Colonic mucosa (tissue), 4 donors: ENCODE measurements at places on chromosomes 2 and 18. TPM values are rescaled to one million over a fixed set of nuclear protein-coding genes. Genes with fewer than 3 reads are reported as not detected.

Gene CELF4
- total RNA-seq, result 1.4 TPM

DNA sequence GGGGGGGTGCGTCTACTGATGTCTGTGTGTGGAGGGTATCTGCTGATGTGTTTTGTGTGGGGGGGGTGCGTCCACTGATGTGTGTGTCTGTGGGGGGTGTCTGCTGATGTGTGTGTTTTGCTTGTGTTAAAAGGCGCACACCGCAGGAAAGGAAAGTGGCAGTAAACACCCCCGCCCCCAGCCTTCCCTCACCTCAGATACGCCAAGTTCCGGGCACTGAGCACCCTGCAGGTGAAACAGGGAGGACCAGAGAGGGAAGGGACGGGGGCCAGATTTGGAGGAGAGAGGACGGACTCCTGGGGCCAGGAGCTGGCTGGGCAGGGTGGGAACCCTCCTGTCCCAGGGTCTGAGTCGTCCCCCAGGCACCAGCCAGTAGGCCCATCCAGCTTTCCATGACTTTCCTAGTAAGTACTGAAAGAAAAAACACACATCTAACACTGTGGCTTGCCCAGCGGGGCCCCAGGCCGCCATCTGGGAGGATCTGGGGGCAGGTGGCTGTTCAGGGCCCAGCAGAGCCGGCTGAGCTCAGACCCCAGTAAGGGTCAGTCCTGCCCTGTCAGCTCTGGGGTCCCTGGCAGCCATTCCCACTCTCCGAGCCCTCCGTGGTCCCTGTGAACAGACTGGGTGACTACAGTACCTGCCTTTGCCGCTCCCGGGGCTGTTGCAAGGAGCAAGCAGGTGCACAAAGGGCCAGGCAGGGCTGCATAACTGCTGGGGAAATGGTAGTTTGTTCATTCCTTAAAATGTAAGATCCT is 126.9 kb downstream of the NFATC1 start:
- peak; percentile 32 for DNase-seq

GRCh38 chr2:3447789-3448317 is 68.4 kb downstream of the TRAPPC12 start:
- no peak for DNase-seq

Gene HAAO
- 17.8 TPM for total RNA-seq

DNA sequence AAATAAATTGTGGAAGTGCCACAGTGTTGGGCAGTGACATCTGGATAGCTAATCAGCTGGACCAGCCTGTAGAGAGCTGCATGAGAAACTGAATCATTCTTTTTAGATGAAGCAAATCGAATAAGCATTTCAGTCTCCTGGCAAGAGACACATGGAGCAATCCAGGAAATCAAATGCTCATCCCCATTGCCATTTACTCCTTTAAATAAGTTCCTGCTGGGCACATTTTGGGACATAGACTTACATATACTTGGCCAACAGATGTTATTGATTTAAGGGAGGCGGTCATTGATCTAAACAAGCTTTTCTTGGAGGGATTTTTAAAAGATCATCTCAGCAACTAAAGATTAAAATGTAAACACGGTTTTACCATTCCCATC is 307.1 kb downstream of the STK39 start:
- DNase-seq, result no peak

DNA sequence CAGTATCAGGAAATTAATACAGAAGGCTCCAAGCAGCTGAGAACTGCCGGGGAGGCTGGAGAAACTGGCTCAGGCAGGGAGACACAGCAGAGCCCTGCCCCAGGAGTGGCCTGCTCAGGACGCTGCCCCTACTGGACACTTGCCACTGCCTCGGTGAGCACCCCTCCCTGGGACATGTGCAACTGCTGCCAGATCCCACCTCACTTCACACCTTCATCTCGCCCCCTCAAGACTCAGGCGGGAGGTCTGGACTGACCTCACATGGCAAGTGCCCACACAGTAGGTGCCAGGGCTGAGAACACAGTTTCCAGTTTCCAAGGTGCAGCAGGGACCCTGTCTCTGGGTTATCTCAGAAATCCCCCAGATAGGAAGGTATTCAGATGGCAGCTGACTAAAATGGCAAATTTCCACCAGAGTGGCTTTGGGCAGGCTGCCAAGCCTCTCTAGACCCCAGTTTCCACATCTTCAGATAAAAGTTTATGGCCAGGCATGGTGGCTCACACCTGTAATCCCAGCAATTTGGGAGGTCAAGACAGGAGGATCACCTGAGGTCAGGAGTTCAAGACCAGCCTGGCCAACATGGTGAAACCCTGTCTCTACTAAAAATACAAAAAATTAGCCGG is 33.7 kb upstream of the LBH start:
- DNase-seq, result no peak

Gene MOCOS
- total RNA-seq, result 10.0 TPM

GRCh38 chr2:162538967-162539366 is 195.0 kb downstream of the GCA start:
- DNase-seq, result no peak

Gene ALLC
- not detected for total RNA-seq

- no peak for DNase-seq
Observed at GRCh38 chr2:73034661-73035375, 36.7 kb downstream of the SFXN5 start.

- DNase-seq, result no peak
Observed at GRCh38 chr18:46761059-46761769, 4.4 kb upstream of the ST8SIA5 start.

Gene EFHD1
- total RNA-seq, result 1.4 TPM

Gene ERFE
- not detected for total RNA-seq

DNA sequence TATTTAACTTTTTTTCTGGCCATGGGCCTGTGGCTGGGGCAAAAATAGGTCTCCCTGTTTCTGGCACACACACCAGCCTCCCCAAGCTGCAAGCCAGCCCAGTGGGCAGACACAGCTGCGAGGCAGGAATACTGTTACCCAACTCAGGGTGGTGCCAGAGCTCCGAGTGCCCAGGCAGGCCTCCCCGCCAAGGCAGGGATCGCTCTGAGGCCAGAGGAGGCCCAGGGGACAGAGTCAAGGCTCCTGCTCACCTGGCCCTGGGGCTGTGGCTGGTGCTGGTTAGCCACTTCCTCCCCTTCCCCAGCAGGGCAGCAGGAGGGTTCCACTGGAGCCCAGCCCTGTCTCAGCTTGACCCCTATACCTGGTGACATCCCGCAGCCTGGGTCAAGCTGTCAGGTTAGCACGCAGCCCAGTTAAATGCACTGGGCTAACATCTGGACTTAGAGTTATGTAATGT is 67.1 kb upstream of the EPAS1 start:
- DNase-seq, result peak; percentile 22

DNA sequence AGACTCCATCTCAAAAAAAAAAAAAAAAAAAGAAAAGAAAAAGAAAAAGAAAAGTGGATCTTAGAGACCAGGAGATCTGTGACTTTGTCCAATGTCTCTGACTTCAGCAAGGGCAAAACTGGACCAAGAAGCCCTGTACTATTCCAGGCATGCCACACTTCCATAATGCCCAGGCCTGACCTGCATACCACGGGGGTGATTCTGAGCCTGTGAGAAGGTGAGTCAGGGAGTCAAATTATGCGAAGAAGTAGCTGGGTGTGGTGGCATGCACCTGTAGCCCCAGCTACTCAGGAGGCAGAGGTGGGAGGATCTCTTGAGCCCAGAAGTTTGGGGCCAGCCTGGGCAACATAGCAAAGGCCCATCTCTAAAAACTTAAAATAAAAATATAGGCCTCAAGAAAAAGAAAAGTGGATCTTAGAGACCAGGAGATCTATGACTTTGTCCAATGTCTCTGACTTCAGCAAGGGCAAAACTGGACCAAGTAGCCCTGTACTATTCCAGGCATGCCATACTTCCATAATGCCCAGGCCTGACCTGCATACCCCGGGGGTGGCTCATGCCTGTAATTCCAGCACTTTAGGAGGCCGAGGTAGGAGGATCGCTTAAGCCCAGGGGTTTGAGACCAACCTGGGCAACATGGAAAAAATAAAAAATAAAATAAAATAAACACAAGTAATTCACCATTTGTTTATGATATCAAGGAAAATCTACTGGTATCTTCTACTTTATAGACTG is 12.2 kb upstream of the PUM2 start:
- DNase-seq, result no peak

- DNase-seq, result no peak
Observed at GRCh38 chr2:51401546-51401945, 369.6 kb upstream of the NRXN1 start.

GRCh38 chr2:220269367-220269766 is 641.9 kb downstream of the SLC4A3 start:
- DNase-seq, result no peak

Gene FBXO48
- 1.5 TPM for total RNA-seq

Gene IL1R2
- total RNA-seq, result 152 TPM

- DNase-seq, result no peak
Observed at GRCh38 chr2:60796573-60797509, 40.8 kb downstream of the PAPOLG start.

DNA sequence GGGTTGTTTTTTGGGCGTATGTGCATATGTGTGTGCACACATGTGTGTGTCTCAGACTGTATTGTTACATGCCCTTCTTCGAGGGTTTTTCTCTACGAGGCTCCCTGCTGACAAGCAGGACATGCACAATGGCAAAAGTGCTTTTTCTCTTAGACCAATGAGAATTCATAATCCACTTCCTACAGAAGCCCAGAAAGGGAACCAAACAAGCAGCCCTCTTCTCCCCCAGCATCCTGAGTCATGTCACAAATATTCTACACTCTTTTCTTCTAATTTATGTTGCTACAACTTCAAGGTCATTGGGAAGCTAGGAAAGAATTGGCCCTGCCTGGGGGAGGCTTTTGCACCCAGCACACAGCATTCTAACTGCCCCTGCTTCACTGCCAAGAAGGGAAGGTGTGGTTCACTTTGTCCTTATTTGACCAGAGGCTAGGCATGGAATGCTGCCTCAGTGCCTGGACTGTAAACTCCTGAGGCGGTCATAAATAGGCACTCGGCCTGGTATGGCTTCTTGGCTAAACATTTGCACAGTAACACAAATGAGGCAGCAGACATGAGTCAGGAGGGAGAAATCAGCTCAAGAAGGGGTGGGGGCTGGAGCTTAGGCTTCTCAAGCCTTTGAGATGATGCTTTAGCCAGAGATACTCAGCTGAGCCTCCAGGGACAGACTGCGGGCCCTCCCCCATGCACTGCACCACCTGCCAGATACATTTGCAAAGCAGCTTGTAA is 92.7 kb upstream of the KLF7 start:
- peak; percentile 56 for DNase-seq

- no peak for DNase-seq
Observed at GRCh38 chr2:187552828-187553681, 1.2 kb downstream of the TFPI start.

Gene HOXD13
- total RNA-seq, result 0.77 TPM

Gene CIAO1
- total RNA-seq, result 75.5 TPM

Gene ANKRD53
- total RNA-seq, result 0.40 TPM

Gene SP140
- total RNA-seq, result 1.7 TPM
